CD4-positive, alpha-beta T cell treated with Interleukin-15 for 4 hours (primary cell): ENCODE measurements at places on chromosomes 7 and 10.
A peak's percentile ranks its signal among the peaks of the same experiment; 100 is the strongest.

- DNase-seq: no peak
These were observed 103.6 kb upstream of the PDSS1 start for GRCh38 chr10:26593896-26594295.

GRCh38 chr7:140923358-140924006 is 1.2 kb downstream of the BRAF start:
- DNase-seq: no peak

GRCh38 chr10:77679217-77679616 is 41.6 kb upstream of the KCNMA1 start:
- DNase-seq: no peak

DNA sequence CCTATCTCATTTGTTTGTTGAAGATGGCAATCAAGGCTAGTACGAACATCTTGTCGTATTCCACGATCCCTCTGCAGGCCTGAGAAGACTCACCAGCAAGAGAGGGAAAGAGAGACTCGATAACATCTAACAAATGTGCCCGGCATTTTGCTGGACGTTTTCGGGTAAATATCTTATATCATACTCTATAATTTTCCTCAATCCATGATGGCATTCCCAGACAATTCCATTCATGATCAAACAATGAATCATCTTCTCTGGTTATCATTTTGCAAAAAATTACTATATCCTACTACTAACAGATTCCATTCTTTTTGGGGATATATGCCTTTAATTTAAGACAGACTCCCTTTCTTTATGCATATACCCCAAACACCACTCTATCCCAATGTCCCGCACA is 118.1 kb downstream of the TYW1B start:
- DNase-seq: no peak

DNA sequence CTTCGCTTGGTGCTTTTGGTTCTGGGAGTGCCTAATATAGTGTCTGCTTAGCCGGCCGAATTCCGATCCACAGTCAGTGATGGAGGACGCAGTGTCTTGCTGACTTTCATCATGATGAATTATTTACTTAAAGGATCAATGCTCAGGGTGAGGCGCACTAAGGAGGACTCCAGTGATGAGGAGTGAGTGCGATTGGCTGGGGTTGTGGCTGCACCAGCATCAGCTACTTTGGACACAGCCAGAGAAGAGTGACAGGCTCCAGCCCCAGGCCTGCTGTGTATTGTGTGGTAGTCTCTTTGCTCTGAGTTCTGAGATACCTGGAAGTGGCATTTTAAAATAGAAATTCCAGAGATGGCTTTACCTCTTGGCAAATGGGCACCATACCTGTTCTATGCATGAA is 73.3 kb upstream of the ANLN start:
- no peak for DNase-seq

DNA sequence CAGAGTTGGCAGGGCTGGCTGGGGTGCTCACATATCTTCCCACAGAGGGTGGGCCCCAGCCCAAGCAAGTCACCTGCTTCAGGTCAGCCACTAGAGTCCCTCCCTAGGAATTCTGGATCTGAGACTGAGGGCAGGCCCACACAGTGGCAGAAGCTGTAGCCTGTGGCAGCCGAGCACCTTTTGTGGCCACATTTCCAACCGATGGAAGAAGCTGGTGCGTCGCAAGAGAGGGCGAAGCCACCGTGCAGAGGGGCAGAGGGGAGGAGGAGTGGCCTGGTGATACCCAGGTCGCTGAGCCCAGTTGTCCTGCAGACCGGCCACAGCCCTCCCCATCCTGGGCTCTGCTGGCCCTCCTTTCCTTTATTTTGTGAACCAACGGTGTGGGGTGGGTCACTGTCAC is 5.3 kb downstream of the POLM start:
- DNase-seq: no peak

DNA sequence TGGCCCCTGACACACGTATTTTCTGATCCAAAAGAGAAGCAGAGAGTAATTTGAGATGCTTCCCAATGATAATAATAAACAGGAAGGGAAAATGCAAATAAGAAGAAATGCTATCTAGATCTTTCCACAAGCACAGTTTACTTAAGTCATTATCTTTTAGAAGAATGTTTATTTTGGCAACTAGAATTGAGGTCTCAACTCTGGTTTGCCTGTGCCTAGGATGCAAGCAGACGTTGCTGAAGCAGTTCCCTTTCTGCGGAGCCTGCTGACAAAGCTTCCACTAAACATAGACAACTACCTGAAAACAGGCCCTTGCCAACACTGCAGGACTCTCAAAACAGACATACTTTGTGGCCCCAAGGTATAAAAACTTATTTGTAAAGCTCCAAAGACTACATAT is 315.8 kb upstream of the POM121L12 start:
- DNase-seq: no peak

GRCh38 chr7:50317221-50317678 is 12.7 kb downstream of the IKZF1 start:
- peak; percentile 71 for DNase-seq

DNA sequence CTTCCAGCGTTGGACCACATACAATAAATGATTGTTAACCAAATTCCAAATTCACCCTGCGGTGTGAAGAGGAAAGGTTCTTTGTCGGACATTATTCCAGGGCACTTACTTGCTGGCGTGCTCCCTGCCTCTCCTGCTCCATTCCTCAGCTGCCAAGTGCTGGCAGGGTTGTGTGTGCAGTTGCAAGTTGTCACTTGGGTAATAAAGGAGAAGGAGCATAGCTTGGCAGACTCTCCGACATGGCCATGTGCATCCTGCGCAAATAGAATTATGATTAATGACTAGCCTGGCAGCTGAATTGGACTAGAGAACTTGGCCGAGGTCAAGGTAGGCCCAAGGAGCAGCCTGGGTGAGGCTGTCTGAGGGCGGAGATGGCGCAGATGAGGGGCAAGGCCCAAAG is 92.3 kb upstream of the ELMO1 start:
- no peak for DNase-seq
